Pulmonary artery endothelial cell (primary cell): ENCODE measurements at places on chromosomes 4 and X.

- DNase-seq = no peak
These were observed 27.5 kb downstream of the YY2 start for GRCh38 chrX:21883258-21883657.

DNA sequence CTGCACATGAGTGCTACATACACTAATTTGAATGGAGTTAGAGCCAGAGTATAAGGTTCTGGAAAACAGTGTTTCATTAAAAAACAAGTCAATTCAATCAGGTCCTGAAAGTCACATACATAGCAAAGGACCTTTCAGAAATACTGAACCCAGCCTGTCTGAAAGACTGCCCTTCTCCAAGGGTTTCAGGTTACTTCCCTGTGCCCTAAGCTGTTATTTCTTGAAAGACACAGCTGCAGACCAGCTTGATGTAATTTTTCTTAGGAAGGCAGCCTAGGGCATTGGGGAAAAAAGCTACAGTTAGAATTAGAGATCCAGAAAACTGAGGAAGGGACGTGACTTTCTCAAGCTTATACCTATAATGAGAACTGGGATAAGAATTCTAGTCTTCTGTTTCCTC, 155.9 kb upstream of the MAOA start:
- DNase-seq = no peak

DNA sequence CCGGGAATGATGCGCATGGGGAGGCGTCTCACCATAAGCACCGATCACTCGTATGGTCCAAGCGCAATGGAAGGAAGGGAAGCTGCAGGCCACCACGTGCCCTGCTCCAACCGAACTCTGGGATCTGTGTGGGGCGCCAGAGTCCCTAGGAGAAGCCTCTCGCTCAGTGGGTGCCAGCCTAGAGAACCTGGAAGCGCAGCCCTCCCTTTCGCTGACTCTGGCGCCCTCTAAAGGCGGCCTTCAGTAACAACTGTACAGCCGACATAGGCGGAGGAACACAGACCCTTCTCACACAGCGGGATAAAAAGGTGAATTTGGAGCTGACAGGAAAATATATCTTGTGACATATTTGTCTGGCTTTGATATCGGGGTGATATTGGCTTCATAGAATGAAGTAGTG, 76.0 kb downstream of the INTS6L start:
- no peak for DNase-seq

DNA sequence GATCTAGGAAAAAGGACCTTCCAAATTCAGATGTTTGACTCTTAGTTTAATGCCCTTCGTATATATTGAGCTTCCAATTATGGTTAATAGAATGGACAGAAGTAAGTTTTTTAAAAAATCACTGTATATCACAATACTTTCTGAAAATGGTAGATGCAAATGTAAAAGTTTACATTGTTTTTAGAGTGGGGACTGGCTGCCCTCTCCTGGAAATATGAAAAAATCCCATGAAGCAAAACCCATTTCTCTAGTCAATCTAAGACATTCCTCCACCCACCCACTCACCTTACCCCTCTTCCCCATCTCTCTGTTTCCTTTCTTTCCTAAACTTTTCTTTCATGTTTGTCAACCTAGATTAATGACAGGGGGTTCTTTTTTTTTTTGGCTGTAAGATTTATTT, 134.5 kb downstream of the ARHGAP6 start:
- DNase-seq = no peak

DNA sequence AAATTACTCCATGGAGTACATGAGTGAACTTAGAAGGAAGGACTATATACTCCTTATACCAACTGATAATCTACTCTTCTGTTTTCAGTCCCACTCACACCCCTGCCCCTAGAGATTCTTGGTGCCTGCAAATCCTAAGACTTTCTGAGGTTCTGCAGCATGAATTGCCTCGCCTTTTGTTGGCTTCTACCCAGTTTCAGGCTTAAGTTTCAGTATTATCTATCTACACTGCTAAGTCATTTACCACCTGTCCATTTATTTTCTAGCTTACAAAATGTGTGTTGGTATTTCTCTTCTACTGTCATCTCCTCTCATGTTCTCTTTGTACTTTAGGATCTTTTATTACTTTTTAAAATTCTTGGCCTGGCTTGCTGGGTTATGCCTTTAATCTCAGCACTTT, 94.4 kb upstream of the AMOT start:
- no peak for DNase-seq
